ENCODE measurements at places on chromosomes 6 and 20. TPM values are rescaled to one million over a fixed set of nuclear protein-coding genes. Genes with fewer than 3 reads are reported as not detected.

LTB gene
- total RNA-seq, result not detected

HTR1B gene
- 0.32 TPM for total RNA-seq

DSTN gene
- 465 TPM for total RNA-seq

NFATC2 gene
- total RNA-seq, result not detected

MDN1 gene
- total RNA-seq, result 5.6 TPM

MAP7 gene
- 0.52 TPM for total RNA-seq

CALHM6 gene
- total RNA-seq, result 2.0 TPM

VWA7 gene
- total RNA-seq, result not detected

ULBP1 gene
- total RNA-seq, result 0.88 TPM

BACH2 gene
- 0.78 TPM for total RNA-seq

PI16 gene
- under 0.01 TPM for total RNA-seq

UBR2 gene
- total RNA-seq, result 10.1 TPM

TRIM40 gene
- not detected for total RNA-seq

TAAR2 gene
- not detected for total RNA-seq

GHRH gene
- not detected for total RNA-seq

SIM1 gene
- 0.08 TPM for total RNA-seq

DHX16 gene
- 25.2 TPM for total RNA-seq

ABHD16B gene
- total RNA-seq, result not detected

INSM1 gene
- total RNA-seq, result not detected

MOG gene
- total RNA-seq, result not detected

COL11A2 gene
- total RNA-seq, result 0.16 TPM

SIRT5 gene
- 9.9 TPM for total RNA-seq

MLIP gene
- total RNA-seq, result not detected

CASS4 gene
- total RNA-seq, result 0.78 TPM

APOM gene
- total RNA-seq, result 1.8 TPM

ZNF391 gene
- total RNA-seq, result 3.3 TPM

IL17F gene
- not detected for total RNA-seq

SLC22A2 gene
- not detected for total RNA-seq

ENPP4 gene
- total RNA-seq, result 0.39 TPM

OPRL1 gene
- total RNA-seq, result 1.2 TPM

AVP gene
- total RNA-seq, result not detected

All from epithelial cell of alveolus of lung (primary cell).